Endodermal cell (in vitro differentiated cells): ENCODE measurements at places on chromosomes 11 and 22. TPM values are rescaled to one million over a fixed set of nuclear protein-coding genes. Genes with fewer than 3 reads are reported as not detected.

Gene C1QTNF6
- 16.9 and 18.6 TPM in 2 replicates for total RNA-seq

DNA sequence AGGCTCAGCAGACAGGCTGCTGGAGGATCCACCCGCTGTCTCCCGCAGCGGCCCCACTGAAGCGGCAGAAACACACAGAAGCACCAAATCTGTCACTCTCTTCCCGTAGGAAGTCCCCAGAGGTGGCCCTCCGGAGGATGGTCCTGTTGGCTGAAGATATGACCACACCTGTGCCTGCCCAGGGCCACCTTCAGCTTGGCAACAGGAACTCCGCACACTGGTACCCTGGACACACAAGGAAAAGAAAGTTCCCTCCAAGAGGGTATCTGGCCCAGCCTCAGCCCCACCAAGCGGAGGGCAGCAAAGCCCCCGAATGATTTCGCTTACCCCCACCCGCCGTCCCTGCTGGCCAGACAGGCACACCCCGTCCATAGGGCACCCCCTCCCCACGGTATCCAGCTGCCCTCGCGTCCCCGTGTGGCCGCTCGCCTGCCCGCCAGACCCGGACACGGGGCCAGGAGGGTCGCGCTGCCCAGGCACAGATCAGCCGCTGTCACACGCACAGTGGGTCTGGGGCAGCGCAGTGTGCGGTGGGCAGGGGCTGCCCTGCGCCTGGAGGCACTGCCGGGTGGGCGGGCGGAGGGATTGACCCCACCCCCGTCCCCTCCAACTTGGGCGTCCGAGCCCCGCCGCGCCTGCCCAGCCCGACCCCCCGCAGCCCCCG lies 7.0 kb downstream of the RASSF7 start:
- no peak for DNase-seq

DNA sequence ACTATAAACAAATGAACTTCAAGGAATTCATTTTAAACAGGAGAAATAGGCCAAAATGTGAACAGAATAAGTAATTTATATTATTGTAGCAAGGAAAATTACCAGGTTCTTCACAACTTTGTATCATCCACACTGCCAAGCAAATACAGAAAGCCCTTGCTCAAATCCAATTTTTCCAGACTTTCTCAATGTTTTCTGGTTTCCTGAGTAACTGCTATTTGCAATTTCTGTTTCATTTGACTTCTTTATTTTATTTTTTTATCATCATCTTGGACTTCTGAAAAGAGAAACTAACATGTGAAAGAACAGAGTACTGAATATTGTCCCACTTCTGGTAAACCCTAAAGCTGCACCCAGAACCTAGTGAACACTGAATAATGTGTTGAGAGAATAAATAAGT lies 61.0 kb downstream of the SLC1A2 start:
- no peak for DNase-seq

DNA sequence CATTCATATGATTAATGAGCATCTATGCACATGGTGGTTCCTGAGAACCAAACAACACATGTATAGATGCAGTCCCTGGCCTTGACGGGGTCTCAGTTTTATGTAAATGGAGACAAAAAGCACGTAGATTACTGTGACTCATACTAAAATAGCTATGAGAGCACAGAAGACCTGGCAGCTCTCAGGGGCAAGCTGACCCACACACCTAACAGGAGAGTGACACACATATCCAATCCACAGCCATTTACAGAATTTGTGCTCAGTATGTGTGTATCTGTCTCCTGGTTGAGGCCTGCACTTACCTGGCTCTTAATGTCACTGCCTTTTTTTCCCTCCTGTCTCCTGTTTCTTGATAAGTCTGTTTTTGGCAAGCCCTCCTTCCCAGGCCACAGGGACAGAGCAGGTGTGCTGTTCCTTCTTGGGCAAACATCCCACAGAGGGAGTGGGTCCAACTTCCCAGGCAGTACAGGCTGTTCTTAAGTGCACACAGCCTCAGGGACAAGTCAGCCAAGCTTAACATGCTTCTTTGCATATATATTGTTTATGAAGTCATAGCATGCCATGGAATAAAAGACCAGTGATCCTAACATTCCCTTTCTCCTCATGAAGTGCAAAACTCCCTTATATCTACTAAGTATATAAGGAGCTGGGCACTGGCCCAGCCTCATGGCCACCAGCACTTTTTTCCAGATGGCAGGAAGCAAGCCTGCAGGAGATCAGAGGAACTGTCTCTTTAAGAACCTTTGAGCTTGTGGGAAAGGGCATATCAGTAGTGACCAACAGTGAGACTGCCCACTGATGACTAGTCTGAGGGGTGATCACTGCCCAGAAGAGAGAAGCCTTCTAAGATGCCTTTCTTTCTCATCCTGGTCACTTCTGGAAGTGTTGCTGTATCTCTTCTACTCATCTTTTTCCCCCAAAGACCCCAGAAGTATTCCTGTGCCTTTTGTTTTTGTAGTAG lies 124.7 kb upstream of the CCDC90B start:
- no peak for DNase-seq

DNA sequence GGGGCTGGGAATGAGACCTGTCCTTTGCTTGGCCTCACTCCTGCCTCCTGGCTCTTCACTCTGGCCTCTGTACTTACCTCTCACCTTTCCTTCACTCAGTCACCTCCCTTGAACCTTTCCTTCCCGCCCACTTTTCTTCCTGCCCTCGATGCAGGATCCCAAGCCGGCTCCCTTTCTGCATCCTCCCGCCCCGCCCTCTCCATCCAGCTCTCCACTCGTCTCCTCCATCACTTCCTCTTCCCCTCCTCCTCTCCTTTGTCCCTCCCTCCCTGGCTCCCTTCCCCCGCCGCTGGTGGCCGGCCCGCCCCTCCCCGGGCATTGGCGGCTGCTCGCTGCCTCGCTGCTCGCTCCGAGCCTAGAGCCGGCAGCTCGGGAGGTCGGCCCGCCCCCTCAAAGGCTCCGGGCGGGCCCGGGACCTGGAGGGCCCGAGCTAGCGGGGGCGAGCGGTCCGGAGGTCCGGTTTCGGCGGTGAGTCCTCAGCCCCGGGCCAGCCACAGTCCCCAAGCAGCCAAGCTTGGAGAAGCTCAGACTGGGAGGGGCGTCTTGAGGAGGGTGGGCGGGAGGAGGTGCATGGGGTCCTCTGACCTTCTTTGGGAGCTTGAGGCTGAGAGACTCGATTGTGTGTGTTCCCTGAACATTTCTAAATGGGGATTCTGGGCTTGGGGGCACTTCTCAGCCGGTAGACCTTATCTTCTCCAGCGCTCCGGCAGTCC lies 13.8 kb downstream of the PHLDB1 start:
- peak; percentile 97 for DNase-seq

GRCh38 chr22:24289114-24289513 lies 18.5 kb downstream of the SPECC1L start:
- no peak for DNase-seq

Gene GGT1
- total RNA-seq, result 19.8 to 23.4 TPM (median 22.4 TPM) in 3 replicates
